EH (cell line): ENCODE measurements at places on chromosomes 5 and 9.
A peak's percentile ranks its signal among the peaks of the same experiment; 100 is the strongest.

DNA sequence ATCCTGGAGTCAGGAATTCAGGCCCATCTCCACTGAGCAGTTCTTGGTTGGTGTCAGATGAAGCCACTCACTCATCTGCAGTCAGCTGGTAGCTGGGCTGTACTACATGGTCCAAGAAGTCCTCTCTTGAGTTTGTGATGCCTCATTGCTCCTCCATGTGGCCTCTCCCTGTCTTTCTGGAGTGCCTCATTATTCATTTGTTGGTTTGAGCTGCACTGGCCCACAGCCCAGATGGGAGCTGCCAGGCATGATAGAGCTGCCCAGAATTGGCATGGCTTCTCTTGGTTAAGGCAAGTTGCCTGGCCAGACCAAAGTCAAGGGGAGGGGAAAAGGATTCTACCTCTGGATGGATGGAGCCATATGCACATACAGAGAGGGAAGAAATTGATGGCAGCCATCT, 8.0 kb downstream of the PTCD2 start:
- DNase-seq = peak; percentile 52

DNA sequence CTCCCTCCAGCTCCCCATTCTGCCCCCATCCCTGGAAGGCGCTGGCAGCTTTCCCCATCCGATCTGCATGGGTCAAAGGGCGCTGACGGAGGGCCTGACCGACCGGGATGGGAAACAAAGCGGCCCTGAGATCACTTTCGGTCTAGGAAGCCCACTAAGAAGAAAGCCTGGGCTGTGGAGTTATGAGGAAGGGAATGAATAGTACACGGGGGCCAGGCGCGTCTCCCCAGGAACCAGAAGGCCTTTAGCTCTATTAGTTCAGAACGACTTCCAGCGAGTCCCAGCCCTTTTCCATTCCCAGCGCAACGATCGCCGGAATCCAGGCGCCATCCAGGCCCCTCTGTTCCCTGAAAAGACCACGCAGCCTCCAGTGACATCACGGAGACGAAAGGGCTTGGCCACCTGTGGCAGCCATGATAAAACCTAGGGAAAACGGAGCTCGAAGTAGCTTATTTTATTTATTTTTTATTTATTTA, 70.1 kb upstream of the CCDC180 start:
- DNase-seq = no peak

DNA sequence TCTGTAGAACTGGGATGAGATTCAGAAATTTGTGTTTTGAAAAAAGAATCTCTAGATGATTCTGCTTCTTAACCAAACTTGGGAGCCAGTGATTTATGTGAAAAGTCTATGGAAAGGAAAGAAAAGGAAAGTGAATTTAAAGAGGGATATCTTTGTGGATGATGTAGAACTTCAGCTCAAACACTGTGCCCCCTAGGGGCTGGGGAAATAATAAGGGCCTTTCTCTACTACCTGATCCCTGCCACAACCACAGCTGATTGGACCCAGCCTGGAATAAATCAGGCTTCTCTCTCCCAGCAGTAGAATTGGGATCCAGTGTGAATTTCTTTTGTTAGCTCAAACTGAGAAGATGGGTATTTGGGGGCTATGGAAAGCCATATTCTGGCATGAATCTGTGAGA, 155.0 kb downstream of the PRELID2 start:
- DNase-seq = no peak

GRCh38 chr5:67549296-67549618, 352.7 kb upstream of the CD180 start:
- DNase-seq = no peak

- no peak for DNase-seq
Measured at GRCh38 chr5:15387931-15388524, 112.0 kb upstream of the FBXL7 start.

- no peak for DNase-seq
Measured at GRCh38 chr9:136020206-136020605, 59.0 kb upstream of the UBAC1 start.

DNA sequence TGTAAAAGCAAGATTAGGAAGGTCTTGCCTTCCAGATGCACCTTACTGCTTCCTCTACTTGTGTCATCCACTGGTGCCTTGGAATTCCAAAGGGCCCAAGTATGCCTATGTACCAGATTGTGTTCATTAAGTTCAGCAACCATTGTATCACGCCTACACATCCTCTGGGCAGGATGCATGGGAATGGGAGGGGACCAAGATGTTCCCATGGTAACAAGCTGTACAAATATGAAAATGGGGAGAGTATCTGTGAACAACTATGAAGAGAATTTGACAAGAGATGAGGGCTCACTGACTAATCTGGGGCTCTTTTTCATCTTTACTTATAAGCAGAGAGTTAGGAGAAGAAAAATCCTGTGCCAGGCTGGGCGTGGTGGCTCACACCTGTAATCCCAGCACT, 137.8 kb upstream of the MAP1B start:
- peak; percentile 15 for DNase-seq

- no peak for DNase-seq
Measured at GRCh38 chr5:99674101-99674500, 745.3 kb upstream of the CHD1 start.

- DNase-seq = no peak
Measured at GRCh38 chr5:7653046-7653445, 197.9 kb downstream of the CFAP90 start.

DNA sequence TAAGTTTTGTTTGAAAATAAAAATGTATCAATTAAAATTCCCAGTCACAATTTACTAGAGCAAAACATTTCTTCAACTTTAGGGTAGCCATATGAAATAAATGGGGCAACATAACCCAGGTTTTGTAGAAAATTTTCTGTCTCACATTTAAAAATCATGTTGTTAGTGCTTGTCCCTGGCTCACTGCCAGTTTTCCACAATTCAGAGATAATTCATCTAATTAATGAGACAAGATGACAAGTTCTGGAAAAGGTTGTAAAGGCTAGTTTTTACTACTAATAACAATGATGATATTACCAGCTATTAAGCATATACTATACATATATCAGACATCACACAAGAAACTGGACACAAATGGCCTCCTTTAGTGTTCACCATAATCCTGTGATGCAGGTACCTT, 45.9 kb downstream of the MEGF9 start:
- no peak for DNase-seq
